ENCODE measurements at places on chromosomes 2 and 18.

GRCh38 chr2:231611273-231612108 lies 18.8 kb downstream of the TEX44 start:
- DNase-seq, result peak; percentile 63

DNA sequence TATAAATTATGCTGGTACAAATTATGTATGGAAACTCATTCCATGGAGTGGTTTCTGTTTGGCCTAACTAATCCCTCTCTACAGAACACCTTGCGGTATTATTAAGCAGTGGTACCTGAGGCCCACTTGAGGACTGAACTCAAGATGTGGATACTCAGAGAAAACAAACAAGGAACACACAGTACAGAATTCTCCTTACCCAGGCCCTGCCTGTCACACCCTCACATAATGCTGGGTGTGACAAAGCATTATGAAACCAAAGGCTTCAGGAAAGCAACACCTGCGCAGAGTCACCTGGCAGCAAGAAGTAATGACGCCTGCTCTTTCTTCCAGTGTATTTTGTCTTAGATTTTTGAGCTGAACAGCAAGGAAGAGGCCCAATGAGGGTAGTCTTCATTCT lies 264.7 kb downstream of the PAX3 start:
- DNase-seq, result no peak

- no peak for DNase-seq
These were observed 49.5 kb downstream of the KCNE4 start for GRCh38 chr2:223101340-223102039.

GRCh38 chr18:25019086-25019860 lies 332.7 kb downstream of the ZNF521 start:
- DNase-seq, result no peak

DNA sequence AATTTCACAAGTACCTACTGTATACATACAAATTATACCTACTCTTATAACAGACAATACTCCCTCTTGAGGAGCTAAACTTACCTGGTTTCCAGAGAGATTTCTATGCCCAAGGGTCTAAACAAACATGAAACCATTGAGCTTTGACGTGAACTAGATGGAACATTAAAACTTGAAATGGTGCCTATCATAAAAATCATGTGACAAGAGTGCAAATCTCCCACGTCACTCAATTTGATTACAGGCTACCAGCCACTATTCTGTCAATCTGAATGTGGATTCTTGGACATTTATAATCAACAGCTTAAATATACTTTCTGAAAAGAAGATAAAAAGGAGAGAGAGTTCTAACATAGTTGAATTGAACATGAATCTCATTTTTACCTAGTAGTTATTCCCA lies 297.1 kb upstream of the SESTD1 start:
- DNase-seq, result no peak

GRCh38 chr2:174787487-174788205 lies 23.4 kb upstream of the CHRNA1 start:
- no peak for DNase-seq

- no peak for DNase-seq
These were observed 8.8 kb downstream of the DHX57 start for GRCh38 chr2:38866773-38867443.

GRCh38 chr2:219521066-219521880 lies 7.0 kb downstream of the ASIC4 start:
- no peak for DNase-seq

DNA sequence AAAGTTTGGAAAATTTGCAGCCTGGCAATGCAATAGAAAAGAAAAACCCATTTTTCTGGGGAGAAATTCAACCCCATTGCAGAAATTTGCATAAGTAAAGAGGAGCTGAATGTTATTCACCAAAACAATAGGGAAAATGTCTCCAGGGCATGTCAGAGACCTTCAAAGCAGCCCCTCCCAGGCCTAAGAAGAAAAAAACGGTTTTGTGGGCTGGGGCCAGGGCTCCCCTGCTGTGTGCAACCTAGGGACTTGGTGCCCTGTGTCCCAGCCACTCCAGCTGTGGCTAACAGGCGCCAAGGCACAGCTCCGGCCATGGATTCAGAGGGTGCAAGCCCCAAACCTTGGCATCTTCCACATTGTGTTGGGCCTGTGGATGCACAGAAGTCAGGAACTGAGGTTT lies 224.5 kb downstream of the TXNL1 start:
- DNase-seq, result no peak

- peak; percentile 26 for DNase-seq
These were observed 10.1 kb downstream of the SRSF7 start for GRCh38 chr2:38740851-38741731.

- DNase-seq, result no peak
These were observed 124.7 kb downstream of the PDE1A start for GRCh38 chr2:182302174-182302573.

GRCh38 chr2:129285012-129285411 lies 694.5 kb upstream of the RAB6C start:
- no peak for DNase-seq

DNA sequence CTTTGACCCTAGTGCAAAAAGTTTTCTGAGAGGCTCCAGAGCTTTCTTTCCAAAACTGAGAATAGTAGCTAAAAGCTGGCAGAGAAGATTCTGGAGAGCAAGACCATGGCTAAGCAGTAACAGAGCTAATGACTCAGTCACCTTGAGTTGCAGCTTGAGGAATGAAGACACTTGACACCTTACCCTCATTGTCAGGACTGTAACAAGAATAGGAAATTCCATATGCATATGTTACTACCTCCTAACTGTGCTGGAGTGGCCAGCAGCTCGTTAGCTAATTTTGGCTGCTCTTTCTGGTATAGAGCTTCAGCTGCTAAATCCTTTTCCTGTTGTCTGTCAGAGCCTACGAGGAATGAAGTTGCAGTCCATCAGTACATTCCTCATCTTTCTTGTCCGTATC lies 68.6 kb upstream of the LHCGR start:
- no peak for DNase-seq

DNA sequence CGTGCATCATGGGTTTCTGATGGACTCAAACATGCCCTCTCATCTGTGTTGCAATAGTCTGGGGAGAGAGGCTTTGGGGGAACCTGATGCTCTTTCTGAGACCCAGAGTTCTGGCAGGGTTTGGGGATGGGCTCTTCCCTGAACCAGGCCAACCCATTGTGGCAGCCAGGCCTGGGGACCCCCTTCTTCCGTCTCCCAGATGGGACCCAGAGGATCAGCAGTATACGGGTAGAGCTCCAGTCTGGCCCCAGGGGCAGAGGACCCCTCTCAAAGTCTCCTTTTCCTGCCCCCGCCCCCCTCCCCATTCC lies 333.7 kb downstream of the DYSF start:
- DNase-seq, result no peak

- no peak for DNase-seq
These were observed 717.2 kb downstream of the RNF144A start for GRCh38 chr2:7634409-7634808.

DNA sequence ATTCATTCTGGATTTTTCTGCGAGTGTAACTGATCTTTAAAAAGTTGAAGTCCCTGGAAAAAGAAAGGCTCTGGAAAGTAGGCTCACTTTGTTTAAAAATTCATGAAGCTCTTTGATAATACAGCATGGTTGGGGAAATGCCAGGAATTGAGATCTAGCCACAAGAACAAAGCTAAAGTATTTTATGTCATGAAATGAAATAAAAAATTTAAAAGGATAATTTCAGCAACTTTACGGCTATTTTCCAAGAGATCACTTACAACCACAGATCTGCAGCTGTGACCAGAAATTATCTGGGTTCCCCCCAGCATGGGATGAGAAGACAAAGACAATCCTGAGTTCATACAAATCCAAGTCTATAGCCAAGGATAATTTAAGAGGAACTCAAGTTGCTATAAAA lies 25.3 kb upstream of the RFX8 start:
- DNase-seq, result no peak

GRCh38 chr2:71548646-71549425 lies 95.5 kb downstream of the DYSF start:
- peak; percentile 48 for DNase-seq

- no peak for DNase-seq
These were observed 543.2 kb downstream of the DCDC2C start for GRCh38 chr2:4246364-4247131.

DNA sequence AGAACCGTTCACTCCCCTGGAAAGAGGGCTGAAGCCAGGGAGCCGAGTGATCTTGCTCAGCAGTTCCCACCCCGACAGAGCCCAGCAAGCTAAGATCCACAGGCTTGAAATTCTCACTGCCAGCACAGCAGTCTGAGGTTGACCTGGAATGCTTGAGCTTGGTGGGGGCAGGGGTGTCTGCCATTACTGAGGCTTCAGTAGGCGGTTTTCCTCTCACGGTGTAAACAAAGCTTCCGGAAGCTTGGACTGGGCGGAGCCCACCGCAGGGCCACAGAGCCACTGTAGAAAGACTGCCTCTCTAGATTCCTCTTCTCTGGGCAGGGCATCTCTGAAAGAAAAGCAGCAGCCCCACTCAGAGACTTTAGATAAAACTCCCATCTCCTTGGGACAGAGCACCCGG lies 180.8 kb downstream of the WDR7 start:
- no peak for DNase-seq

DNA sequence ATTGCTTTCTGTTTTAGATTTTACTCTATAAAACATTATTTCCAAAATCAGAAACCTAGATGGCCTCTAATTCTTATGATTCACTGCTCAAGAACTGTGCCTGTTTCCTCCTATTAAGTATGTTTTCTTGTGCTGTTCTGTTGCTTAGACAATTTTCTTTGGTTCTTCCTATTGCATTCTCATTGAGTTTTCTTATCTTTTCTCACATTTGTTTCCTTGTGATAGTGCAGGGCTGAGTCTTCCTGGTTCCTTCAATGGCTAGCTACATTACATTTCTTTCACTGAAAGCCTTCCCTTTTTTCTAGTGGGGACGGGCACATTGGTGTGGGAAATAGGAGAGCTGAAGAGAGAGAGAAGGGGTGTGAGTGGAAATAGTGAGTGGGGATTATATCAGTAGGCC lies 183.4 kb downstream of the CALCRL start:
- no peak for DNase-seq

GRCh38 chr18:28439870-28440269 lies 262.9 kb upstream of the CDH2 start:
- no peak for DNase-seq

- DNase-seq, result no peak
These were observed 14.7 kb downstream of the ZC3H6 start for GRCh38 chr2:112290088-112290487.

DNA sequence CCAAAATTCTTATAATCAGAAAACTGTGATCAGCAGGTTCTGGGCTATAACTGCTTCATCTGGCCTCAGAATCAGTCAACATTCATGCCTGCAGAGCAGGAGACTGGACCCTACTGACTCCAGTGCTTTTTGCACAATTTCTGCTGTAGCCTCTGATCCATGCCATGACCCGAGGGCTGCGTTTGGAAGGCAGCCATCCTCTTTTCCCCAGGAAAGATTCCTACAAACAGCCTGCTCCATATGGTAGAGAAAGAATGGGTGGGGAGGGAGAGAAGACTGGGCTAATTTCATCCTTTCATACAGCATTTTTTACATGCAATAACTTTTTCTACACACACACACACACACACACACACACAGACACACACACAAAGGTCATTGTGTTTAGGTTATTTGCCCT lies 133.0 kb upstream of the MMADHC start:
- DNase-seq, result no peak

DNA sequence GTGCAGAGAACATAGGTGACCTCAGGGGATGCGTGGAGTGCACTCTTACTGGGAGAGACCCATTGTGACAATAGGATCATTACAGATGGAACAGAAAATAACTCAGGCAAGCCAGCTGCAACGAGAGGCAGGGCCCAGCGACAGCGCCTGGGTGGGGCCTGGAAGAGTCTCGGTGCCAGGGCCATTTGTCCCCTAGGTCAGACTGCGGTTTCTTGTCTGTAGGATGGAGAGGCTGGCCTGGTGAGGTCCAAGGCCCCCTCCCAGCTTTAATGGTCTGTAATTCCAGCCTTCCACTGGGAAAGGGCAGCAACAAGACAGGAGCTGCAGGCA lies 208.6 kb upstream of the APCDD1 start:
- no peak for DNase-seq

DNA sequence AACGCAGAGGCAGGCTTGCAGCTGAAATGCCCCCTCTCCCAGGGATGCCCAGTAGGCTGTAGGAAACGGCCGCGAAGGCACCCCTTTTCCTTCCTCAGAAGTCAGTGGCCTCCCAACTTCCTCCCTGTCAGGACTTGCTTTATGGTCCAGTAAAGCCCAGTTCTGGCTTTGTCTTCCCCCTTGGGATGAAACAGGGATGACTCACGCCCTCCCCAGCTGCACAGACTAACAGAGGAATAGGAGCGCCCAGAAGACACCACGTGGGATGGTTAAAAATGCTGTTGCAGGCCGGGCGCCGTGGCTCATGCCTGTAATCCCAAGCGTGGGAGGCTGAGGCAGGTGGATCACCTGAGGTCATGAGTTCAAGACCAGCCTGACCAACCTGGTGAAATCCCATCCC lies 6.9 kb downstream of the CREG2 start:
- no peak for DNase-seq

- no peak for DNase-seq
These were observed 7.7 kb upstream of the ARHGEF4 start for GRCh38 chr2:130829015-130829414.

GRCh38 chr18:37675699-37676098 lies 110.1 kb upstream of the CELF4 start:
- DNase-seq, result no peak

- no peak for DNase-seq
These were observed 229.9 kb downstream of the AGPS start for GRCh38 chr2:177622521-177622920.

DNA sequence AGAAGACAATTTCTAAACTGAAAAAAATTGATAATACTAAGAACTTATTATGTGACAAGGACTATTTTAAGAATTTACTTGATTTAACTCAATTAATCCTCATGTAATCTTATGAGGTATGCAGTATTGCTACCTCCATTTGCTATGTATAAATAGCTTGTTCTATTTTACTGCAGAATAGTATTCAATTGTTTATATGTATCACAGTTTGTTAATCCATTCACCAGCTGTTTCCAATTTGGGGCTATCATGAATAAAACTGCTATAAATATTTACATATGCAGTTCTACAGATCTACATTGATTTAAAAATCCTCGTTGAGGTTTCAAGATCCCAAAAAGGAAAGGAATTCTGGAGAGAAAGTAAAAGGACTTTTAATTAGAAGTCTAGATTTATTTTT lies 54.8 kb upstream of the DOCK10 start:
- no peak for DNase-seq

GRCh38 chr18:69220529-69220928 lies 180.2 kb upstream of the DOK6 start:
- DNase-seq, result no peak

- no peak for DNase-seq
These were observed 36.0 kb downstream of the PHLPP1 start for GRCh38 chr18:62751341-62751821.

DNA sequence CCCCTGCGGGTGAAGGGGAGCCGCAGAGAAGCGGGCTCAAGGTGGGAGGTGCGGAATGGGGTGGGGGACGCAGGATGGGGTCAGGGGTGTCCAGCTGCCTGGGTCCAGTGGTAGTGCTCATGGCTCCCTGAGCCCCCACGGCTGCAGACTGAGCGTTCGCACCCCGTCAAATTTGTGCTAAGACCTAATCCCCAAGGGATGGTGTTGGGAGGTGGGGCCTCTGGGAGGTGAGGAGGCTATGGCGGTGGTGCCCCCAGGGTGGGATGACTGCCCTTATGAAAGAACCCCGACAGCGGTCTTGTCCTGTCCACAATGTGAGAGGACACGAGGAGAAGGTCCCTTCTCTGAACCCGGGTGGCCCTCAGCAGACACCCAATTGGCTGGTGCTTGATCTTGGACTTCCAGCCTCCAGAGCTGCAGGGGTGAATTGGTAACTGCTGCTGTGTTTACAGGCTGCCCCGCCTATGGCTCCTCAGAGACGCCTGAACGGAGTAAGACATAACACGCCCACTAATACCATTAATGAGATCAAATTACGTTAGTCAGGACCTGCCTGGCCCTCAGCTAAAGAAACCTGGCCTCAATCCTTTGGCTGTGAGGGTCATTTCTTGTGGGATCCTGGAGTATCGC lies 42.6 kb downstream of the PXDN start:
- no peak for DNase-seq
